Fibroblast of mammary gland (primary cell): ENCODE measurements at places on chromosomes 16 and 17.

DNA sequence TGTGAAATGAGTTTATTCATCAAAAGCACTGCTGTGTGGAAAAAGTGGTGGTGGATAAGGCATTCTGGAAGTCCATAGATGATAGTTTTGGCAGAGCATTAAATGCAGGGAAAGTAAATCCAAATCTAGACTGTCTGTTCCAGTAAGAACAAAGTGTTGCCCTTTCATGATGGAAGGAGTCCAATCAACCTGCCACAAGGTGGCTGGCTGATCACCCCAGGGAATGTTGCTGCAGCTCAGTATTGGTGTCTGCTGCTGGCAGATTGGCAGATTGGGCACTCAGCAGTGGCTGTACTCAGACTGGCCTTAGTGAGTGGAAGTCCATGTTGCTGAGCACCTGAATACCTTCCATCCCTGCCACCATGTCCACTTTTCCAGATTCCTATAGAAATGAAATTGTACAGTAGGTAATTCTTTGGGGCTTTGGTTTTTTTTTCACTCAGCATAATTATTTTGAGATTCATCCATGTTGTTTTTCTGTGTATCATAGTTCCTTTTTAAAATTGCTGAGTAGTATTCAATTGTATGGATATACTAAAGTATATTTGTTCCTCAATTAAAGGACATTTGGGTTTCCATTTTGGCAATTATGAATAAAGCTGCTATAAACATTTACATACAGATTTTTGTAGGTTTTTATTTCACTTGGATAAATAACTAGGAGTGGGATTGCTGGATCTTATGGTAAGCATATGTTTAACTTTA lies 14.3 kb downstream of the DYNLL2 start:
- DNase-seq = no peak

DNA sequence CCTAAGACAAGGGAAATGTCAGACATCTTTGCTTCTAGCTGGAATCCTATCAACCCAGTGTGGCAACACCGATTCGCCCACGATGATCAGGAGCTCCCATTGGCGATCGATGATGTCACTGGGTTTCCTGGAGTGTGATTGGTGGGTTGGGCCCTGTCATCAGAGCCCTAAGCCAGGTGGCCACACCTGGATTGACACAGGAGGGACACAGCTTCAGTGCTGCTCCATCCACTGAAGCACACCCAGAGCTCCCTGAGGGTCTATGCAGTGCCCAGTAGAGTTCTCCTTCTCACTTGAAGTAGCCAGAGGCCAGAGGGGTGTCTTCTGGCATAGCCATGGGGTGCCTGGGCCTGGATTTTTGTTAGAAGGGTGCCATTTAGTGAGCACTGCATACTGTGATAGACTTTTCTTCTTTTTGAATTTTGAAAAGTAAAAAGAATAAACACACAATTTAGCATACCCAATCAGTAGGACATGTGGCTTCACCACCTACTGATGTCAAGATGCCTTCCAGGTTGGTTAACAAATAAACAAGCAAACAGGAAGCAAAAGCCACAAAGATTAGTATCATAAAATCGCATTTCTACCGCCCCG lies 77.6 kb downstream of the CMIP start:
- DNase-seq = no peak

GRCh38 chr16:23148513-23149266 lies 562 bp downstream of the USP31 start:
- peak; percentile 48 for DNase-seq

- no peak for DNase-seq
These were observed 2.7 kb downstream of the PRCD start for GRCh38 chr17:76542566-76542971.

DNA sequence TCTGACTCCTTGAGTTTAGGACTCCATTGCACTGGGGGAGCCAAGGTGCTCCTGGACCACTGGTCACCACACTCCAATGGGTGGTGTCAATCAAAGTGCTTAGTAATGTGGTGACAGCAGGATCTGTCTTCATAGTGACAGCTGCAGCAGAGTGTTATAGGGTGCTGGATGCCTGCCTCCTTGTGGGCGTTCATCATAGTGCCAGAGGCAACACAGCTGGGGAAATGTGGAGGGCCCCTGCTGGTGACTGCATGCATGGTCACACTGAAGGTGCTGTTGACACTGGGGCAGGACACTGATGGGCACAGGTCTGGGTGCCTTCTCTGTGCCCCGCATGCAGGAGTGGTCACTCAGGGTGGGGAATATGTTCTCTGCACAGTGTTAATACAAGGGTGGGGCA lies 177.5 kb upstream of the CDH8 start:
- DNase-seq = no peak

DNA sequence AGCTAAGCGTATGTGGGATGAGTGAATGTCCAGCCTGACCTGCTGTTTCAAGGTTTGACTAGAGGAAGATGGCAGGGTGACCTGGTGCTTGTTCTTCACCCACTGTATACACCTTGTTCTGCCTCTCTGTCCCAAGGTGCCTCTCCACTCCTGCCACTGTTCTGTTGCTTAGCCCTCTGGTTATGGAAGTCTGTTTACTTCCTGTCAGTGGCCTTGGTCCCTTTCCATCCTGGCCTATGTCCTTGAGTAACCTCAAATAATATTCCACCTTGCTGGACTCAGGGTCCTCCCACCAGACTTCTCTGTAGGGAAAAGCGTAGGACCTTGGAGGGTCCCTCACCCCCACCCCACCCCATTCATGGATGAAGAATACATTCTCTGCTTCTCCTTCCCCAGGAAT lies 73.2 kb upstream of the SALL1 start:
- no peak for DNase-seq

- DNase-seq = no peak
These were observed 1035.5 kb upstream of the EEF2KMT start for GRCh38 chr16:6133009-6133557.
